ENCODE measurements at places on chromosomes 2 and 18.

- no peak for ATAC-seq
Measured at GRCh38 chr2:49715597-49715996, 561.3 kb upstream of the FSHR start.

DNA sequence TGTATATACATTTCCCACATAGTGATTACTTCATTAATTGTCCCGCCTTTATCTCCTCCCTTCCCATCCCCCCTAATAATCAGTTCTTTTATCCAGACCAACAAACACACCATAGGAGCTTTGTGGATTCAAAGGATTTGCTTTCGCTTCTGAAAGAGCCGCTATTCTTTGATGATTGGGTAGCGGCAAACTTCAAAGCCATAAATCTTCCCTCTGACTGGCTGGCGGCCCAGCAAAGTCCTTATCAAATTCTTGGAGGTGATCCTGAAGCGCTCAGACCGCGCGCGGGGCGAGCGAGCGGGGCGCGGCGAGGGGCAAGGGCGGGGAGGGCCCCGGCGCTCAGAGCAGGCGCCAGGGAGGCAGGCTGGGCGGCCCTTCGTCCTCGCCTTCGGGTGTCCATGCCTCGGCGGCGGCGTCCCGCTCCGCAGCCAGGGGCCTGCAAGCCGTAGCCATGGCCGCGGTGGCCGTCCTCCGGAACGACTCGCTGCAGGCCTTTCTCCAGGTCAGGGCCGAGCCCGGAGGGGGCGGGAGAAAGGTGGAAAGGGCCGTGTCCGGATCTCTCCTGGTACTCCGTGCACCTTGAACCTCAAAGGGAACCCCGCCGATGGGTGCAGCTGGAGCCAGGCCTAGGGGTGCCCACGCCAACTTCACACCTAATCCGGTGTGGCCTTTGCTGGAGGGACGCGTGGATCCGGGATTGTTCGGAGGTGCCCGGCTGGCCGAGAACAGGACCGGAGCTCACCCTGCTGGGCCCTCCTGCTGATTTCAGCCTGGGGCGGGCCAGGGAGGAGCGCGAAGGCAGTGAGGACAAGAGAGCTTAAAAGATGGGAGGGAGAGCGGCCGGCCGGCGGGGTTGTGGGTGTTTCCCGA is at the start of gene SP5:
Gene SP5, plus strand, starts transcription at position 276 of the 870 bp plus-strand sequence. Its CDS starts 176 bp downstream, at position 452.
- ATAC-seq = peak; percentile 63

GRCh38 chr2:7838669-7839068 is 843.2 kb upstream of the ID2 start:
- no peak for ATAC-seq

GRCh38 chr2:72439892-72440291 is 292.2 kb upstream of the CYP26B1 start:
- no peak for ATAC-seq

- ATAC-seq = no peak
Measured at GRCh38 chr2:191032588-191033429, 18.8 kb upstream of the STAT1 start.

DNA sequence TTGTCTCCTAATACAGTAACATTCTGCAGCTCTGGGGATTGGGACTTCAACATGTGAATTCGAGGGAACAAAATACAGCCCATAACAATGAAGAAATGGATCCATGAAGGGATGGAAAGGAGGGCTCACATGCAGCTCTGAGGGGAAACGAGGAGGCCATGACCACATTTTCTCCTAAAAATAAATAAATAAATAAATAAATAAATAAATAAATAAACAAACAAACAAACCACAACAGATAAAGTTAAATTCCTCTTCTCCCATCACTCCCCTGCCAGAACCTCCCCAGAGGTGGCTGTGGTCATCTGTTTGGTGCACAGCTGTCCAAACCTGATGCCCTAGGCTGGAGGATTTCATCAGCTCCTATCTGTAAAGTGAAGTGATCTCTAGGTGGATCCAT is 42.7 kb downstream of the MAL start:
- ATAC-seq = no peak

GRCh38 chr2:148042219-148042618 is 21.3 kb downstream of the MBD5 start:
- peak; percentile 30 for ATAC-seq

GRCh38 chr18:11946756-11947155 is 34.6 kb upstream of the IMPA2 start:
- ATAC-seq = no peak

DNA sequence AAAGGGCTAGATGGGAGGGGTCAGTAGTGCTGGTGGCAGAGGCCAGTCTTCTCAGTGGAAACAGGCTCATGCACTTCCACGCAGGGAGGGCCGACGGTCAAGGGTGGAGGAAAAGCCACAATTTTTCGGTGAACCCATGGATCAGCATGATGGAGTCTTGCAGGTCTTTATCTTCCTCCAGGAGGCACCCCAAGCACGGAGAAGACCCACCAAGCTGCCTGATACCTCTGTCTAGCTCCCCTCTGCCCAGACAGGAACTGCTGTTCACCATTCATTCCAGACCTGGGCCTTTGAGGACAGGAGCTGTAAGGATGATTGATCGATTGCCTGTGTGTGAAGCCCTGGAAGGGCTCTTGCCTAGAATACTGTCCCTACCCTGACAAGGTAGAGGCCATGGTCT is 2.8 kb upstream of the LRRFIP1 start:
- no peak for ATAC-seq

- ATAC-seq = no peak
Measured at GRCh38 chr2:241263061-241263460, 52.4 kb downstream of the HDLBP start.

DNA sequence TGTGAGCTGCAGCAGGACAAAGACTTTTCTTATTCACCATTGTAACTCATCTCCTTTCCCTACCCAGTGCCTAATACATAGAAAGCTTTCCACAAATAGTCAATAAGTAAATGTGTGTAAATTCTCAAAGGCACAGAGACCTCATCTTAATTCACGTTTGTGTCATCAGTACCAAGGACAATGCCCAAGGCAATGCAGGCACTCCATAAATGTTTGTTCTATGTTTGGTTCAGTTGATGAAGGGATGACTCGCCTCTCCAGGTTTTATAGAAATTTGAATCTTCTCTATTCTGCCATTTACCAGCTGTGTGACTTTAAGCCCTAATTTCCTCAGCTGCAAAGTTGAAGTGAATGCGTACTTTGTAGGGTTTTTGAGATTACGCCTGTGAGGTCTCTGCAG is 2.1 kb upstream of the MOGAT1 start:
- ATAC-seq = no peak

- peak; percentile 73 for ATAC-seq
Measured at GRCh38 chr2:162072181-162072702, 1.8 kb downstream of the DPP4 start.

- ATAC-seq = peak; percentile 17
Measured at GRCh38 chr2:176156807-176157498, at the start of gene HOXD3. HOXD3 (plus strand) TSS chr2:176157307; CDS start chr2:176169115, 11,808 bp downstream.

- ATAC-seq = no peak
Measured at GRCh38 chr18:43043626-43044025, 71.9 kb downstream of the RIT2 start.

- ATAC-seq = no peak
Measured at GRCh38 chr2:190973726-190974628, 40.0 kb downstream of the STAT1 start.

DNA sequence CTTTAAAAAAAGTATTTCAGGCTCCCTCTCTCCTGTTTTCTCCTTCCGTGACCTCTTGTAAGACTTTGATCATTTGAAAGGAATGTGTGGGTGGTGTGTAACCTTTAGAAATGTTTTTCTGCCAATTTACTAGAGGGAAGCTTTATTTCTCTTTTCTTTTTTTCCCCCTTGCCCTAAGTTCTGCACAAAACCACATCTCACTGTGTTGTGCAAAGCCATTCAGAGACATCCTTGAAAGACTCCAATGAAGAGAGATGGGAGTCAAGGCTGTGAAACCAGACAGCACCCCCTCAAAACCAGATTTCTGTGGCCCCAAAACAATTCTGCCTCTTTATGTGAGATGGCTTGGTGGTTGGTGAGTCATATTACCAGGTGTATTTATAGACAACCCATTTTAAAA is 184.6 kb upstream of the ERBB4 start:
- no peak for ATAC-seq

- no peak for ATAC-seq
Measured at GRCh38 chr2:159249990-159250715, 36.4 kb downstream of the WDSUB1 start.

DNA sequence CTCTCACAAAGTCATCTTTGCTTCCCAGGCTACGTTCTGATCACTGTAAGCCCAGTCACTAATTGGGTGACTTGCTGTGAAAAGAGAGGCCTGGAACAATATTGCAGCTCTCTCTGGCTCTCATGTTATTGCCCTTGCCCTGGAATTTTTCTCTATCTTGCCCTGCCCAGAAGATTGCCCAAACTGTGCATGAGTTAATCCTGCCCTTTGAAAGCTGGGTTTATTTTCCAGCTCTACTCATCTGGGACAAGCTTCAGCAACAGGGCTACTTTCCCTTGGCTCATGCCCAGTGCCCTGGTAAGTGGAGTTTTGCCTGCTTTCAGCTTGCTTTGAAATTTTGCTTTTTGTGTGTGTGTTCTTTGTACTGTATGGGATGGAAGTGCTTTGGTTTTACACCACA is 6.9 kb upstream of the EHBP1 start:
- ATAC-seq = peak; percentile 32

- no peak for ATAC-seq
Measured at GRCh38 chr2:227684258-227684657, 17.7 kb downstream of the SCYGR5 start.

GRCh38 chr2:152627351-152627957 is 89.8 kb downstream of the PRPF40A start:
- peak; percentile 84 for ATAC-seq

DNA sequence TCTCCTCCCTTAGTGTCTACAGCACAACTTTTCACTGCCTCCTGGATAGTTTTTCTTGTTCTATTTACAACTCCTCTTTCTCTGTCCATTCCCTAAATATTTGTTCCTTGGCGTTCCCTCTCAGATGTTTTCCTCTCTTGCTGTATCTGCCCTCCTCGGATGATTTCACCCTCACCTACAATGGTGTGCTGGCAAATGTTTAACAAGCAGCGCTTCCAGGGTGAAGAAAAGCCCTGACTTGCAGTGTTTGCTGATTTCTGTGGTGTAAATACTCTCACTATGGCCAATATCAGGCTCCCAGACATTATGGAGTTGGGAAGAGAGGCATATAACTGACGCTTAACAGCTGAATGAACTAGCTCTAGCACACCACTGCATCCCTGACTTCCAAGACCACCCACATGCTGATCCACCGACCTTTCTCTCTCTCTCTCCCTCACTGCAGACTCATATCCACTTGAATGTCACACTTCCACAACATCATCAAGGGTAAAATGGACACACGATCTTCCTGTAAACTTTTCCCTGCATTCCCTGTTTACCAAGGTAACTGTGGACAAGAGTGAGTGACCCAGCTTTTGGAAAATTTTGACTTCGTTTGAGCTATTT is 31.5 kb upstream of the SPTBN1 start:
- ATAC-seq = no peak

GRCh38 chr2:33158482-33159003 is 211.8 kb downstream of the LTBP1 start:
- ATAC-seq = peak; percentile 84

- no peak for ATAC-seq
Measured at GRCh38 chr2:99831772-99832171, 310.6 kb downstream of the AFF3 start.

DNA sequence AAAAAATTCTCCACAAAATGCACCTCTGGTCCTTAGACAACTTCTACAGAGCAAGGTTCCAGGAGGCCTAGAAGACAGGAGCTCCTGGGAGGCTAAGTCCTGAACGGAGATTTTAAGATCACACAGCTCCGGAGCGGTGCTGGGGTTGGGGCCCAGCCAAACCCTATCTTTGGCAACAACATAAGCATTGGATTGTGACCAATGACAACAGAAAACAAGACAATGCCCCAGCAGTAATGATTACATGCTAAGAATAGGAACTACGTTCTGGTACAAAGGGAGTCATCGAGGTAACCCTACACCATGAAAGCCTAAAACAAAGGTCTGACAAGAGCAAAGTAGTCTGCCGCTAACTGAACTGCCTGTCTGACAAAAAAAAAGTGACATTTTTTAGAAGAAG is 171.2 kb downstream of the CMPK2 start:
- ATAC-seq = no peak

GRCh38 chr18:63342206-63342605 is 22.6 kb upstream of the BCL2 start:
- ATAC-seq = peak; percentile 69

DNA sequence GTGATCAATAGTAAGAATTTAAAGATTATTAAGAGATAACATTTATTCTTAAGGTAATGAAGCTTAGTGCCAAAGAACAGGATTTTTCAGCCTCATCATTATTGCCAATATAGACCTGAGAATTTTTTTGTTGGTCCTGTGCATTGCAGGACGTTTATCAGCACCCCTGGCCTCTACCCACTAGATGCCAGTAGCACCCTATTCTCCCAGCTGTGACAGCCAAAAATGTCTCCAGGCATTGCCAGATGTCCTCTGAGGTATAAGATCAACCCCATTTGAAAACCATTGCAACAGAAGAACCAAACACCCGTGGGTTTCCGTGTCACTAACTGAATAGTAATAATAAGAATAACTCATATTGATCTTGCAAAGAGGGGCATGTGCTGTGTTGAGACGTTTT is 700.0 kb upstream of the SOX11 start:
- ATAC-seq = no peak

DNA sequence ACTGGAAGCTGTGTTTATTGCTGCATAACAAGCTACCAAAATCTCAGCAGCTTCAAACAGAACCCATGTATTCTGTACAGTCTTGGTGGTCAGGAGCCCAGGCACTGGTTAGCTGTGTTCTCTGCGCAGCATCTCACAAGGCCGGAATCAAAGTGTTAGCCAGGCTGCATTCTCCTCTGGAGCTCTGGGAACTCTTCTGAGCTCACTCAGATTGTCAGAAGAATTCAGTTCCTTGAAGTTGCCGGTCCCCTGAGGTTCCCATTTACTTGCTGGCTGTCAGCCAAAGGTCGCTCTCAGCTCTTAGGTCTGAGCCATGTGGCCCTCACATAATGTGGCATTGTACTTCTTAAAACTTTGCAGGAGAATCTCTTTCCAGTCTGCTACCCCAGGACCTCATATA is 123.6 kb upstream of the SMIM21 start:
- no peak for ATAC-seq

- no peak for ATAC-seq
Measured at GRCh38 chr2:56263876-56264275, 80.1 kb downstream of the CCDC85A start.

DNA sequence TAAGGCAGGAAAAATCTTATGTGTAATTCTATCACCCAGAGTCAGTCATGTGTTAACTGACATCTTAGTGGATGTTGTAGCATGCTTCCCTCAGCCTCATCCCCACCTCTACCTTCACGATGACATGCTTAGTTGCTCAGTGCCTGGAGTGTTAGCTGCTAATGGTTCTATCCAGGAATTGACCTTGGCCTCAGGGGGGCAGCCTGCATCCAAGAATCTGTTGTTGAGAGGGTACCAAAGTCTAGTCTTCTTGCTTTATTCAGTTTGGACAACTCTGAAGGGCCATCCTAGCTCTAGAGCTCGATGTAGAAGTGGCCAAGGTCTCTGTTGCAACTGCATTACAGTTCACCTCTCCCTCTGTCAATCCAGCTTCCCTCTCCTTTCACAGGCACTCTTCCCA is 61.2 kb downstream of the ACYP2 start:
- ATAC-seq = peak; percentile 92

DNA sequence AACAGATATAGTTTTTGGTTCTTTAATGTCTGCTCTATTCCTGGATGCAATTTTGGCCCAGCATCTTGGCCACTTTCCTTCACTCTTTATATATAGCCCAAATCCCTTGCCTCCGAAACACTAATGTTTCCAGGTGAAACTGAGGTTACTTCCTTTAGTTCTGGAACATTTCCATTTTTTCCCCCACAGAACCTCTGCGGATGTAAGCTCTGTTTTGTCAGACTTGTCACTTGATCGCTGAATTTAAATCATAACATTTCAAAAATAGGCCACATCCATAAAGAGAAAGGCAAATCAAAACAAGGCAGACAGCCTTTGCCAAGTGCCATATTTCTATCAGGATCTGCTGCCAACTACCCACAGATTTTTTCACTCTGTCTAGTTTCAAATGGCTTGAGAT is 115.1 kb downstream of the ANKRD44 start:
- ATAC-seq = peak; percentile 76
